ENCODE measurements at places on chromosomes 7 and 10. TPM values are rescaled to one million over a fixed set of nuclear protein-coding genes. Genes with fewer than 3 reads are reported as not detected.

GRCh38 chr7:151014950-151015349 is 9.3 kb downstream of the ATG9B start:
- peaks cover 32% of the 10 kb centered on the region for H3K27me3 ChIP-seq
- no peaks in the 10 kb centered on the region for H3K36me3 ChIP-seq
- H3K4me1 ChIP-seq, result peaks cover 28% of the 10 kb centered on the region
- no peak overlapping the region for H3K27ac ChIP-seq
- no peak overlapping the region for H3K4me3 ChIP-seq

GRCh38 chr10:106565546-106565945 is 599.0 kb downstream of the SORCS1 start:
- H3K36me3 ChIP-seq, result no peaks in the 10 kb centered on the region
- no peaks in the 10 kb centered on the region for H3K4me1 ChIP-seq
- H3K4me3 ChIP-seq, result no peak overlapping the region
- no peak for DNase-seq
- H3K27ac ChIP-seq, result no peak overlapping the region

GRCh38 chr10:46305986-46306385 is 19.2 kb downstream of the ANTXRL start:
- no peaks in the 10 kb centered on the region for H3K27me3 ChIP-seq
- no peak for DNase-seq
- no peak overlapping the region for H3K4me3 ChIP-seq
- H3K36me3 ChIP-seq, result no peaks in the 10 kb centered on the region

DNA sequence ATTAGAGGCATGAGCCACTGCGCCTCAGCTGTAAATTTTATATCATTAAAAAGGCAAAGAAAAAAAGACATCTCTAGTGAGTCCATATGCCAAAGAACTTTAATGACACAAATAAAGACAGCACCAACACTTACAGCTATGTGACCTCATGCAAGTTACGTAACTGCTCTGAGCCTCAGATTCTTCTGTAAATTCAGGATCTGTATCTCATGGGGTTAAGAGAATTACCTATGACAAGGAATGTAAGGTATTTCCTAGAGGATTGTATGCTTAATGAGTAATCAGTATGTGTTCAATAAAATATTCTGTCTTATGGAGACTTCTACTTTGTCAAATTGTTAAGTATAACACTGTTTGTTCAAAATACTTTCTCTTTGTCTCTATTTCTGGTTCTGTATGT is 274.0 kb upstream of the GLI3 start:
- no peaks in the 10 kb centered on the region for H3K4me1 ChIP-seq
- no peak for DNase-seq
- H3K36me3 ChIP-seq, result no peaks in the 10 kb centered on the region
- no peaks in the 10 kb centered on the region for H3K27me3 ChIP-seq
- H3K27ac ChIP-seq, result no peak overlapping the region
- H3K4me3 ChIP-seq, result no peak overlapping the region

The ATXN7L1 gene
- 34.5 TPM for total RNA-seq

The SPDYE8 gene
- not detected for total RNA-seq

The DEPP1 gene
- total RNA-seq, result 0.67 TPM

Measured in H1 (cell line).